Omental fat pad (tissue), 4 donors: ENCODE measurements at places on chromosomes 11 and 22. TPM values are rescaled to one million over a fixed set of nuclear protein-coding genes. Genes with fewer than 3 reads are reported as not detected.

DNA sequence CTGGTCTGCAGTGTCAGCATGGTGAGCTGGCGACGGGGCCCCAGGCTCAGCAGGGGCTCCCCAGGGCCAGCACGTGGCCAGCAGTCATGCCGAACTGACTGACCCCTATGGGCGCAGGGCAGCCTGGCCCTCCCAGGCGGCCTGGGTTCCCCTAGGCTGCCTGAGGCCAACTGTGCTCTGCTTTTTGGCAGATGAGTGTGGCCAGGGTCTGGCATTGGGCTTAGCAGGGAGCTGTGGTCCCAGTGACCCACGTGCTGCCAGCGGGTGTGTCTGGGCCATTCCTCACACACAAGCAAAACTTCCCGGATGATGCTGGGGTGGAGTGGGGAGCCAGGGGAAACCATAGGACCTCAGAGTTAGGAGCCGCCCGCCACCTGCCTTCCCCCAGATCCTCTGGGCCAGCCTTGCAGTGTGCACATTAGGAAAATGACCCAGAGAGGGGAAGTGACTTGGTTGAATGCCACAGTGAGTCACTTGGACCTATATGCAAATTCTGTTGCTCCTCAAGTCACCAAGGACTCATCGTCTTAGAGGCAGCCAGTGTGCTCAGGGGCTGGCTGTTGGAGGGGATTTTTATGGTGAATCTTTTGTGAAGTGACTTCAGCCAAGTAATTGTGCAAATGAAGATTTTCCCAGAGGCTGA, 6.5 kb downstream of the ADORA2A start:
- DNase-seq, result no peak

GRCh38 chr11:61287338-61287977, 7.7 kb downstream of the VWCE start:
- DNase-seq, result no peak

DNA sequence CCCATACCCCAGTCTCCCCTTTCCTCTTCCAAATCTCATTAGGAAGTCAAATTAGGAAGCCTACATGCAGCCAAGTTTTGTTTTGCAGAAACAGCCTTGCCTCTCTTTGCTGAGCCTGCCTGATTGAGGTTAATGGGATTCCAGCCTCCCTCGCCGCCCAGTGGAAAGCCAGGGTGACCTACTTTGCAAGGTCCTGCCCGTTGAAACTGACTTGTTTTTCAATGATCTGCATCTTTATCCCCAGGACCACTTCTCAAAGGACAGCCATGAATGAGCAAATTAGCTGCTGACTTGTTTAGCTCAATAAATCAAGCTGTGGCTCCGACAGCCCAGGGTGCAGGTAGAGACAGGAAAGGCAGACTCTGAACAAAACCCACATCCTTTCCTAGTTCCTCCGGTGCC, 110.4 kb downstream of the RRAS2 start:
- DNase-seq, result no peak

DNA sequence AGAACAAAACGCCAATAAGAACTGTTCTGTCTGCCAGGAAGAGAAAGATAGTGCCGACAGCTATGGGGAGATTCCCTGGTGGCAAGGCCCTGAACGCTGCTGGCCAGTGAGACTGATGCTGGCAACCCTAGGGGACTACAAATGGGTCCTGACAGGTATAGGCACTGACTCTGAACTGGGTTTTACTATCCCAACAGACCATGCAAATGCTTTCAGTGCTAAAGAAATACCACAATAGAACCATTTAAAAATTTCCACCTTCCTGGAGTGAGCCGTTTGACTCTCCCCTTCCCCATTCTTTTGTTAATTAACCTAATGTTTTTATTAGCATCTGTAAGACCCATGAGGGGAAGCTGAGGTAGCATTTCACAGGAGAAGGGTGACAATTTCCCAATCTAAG, 25.7 kb downstream of the USP28 start:
- DNase-seq, result no peak

DNA sequence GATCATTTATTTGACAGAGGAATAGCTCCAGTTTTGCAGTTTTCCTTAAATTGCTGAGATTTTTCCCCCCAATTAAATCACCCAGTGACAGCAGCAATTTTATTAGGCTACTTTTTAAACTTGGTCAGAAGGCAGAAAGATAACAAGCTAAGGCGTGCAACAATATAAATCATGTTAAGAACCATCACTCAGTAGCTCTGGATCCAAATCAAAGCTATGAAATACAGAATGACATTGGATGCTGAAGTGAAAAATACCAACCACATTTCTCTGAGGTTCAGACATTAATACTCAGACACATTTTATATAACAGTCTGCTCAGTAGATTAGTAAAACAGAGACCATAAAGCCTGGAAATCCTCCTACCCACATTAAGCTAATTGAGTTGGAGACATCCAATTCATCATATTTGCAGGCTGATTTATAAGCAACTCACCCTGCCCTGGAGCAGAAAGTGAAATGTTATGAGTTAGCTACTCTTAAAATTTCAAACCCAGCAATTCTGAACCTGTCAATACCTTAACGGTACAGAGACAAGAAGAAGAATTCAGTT, 1108.4 kb downstream of the DLG2 start:
- DNase-seq, result no peak

The CRYAB gene
- 82.4 TPM for total RNA-seq

The TMEM132A gene
- total RNA-seq, result 5.4 TPM

DNA sequence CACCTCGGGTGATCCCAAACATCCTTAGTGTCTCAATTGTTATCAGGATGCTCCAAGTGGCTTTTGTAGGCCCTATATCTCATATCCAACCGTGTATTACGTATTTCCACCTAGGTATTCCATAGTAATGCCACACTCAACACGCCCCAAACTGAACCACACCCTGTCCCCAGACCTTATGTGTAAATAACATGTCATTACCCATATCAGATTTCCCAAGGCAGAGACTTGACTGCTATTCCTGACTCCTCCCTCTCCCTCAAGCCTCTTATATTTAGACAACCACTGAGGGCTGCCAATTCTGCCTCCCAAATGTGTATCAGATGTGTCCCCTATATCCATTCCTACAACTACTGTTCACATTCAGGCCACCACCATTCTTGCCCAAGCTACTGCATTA, 132.8 kb upstream of the NCAM1 start:
- no peak for DNase-seq

- DNase-seq, result no peak
These were observed 21.9 kb upstream of the PPP2R1B start for GRCh38 chr11:111788051-111788450.

The SELENOM gene
- total RNA-seq, result 346 TPM

GRCh38 chr11:111756097-111756496, 10.1 kb downstream of the PPP2R1B start:
- DNase-seq, result no peak

GRCh38 chr11:110526323-110526722, 96.6 kb downstream of the FDX1 start:
- DNase-seq, result no peak

DNA sequence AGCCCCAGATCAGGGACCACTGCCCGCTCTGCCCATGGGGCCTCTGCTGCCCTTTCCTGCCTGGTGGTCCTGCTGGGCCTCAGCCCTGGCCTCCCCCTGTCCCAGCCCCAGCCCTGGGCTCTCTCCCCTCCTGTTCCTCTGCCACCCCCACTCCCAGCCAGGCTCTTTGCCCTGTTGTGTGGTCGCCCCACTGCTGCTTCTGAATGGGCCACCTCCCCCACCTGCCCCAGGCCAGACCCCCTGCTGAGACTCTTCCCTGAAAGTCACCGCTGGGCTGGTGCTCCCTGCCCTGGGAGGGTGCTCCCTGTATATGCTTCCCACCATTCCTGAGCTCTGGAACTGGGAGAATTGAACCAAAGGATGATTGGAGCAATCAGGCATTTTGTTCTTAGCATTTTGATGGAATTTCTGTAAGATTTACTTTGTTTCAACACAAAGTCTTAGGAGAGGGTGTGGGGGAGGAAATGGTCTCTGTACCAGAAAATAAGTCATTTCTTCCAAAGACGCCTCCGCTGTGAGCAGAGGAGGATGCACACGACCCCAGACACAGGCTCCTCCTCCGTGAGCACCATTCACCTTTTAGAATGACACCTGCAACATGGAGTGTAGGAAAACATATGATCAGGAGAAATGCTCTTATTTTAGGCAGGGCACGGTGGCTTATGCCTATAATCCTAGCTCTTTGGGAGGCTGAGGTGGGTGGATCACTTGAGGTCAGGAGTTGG, 5.2 kb downstream of the APOBEC3B start:
- no peak for DNase-seq

The CRYBA4 gene
- total RNA-seq, result not detected

The KLHL22 gene
- 41.8 TPM for total RNA-seq

The IL17RA gene
- total RNA-seq, result 48.4 TPM

DNA sequence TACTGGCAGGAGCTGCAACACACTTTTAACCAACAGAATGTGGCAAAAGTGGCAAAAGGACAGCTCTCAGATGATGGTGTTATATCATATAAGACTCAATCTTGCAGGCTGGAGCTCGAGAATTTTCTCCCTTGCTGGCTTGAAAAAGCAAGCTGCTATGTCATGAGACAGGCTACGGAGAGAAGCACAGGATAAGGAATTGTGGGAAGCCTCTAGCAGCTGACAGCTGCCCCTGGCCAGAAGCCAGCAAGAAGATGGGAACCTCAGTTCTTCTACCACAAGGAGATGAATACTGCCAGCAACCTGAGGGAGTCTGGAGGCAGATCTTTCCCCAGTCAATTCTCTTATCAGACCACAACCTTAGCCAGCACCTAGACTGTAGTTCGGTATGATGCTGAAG, 24.6 kb downstream of the FXYD6 start:
- DNase-seq, result no peak

DNA sequence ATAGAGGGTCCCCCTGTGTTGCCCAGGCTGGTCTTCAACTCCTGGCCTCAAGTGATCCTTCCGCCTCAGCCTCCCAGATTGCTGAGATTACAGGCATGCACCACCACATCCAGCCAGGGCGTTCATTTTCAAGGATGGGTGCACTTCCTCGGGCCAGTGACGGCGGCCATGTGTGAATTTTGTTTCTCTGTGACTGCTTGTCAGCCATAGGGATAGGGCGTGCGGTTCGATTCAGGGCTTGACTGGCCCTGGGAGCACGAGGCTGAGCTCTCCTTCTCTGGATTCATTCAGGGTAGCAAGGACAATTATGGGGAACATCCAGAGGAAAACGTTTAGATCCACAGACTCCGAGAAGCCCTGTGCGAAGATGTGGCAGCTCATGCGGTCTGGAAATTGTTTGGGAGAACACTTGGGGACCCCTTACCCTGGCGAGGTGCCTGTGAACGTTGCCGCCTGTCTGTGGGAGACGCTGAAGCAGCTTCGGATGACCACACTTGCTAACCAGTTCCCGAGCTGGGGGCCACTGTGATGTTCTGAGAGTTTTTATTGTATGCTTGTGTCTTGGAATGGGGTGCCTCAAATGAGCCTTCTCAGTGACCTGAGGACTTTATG, 2.9 kb downstream of the PTDSS2 start:
- DNase-seq, result no peak
